ENCODE measurements at places on chromosomes 1 and 21. TPM values are rescaled to one million over a fixed set of nuclear protein-coding genes. Genes with fewer than 3 reads are reported as not detected.
A peak's percentile ranks its signal among the peaks of the same experiment; 100 is the strongest.

The PCAT6 gene
- not detected for total RNA-seq

GRCh38 chr1:84442256-84442655 is 36.8 kb upstream of the RPF1 start:
- no peak for DNase-seq

- no peak for DNase-seq
Observed at GRCh38 chr1:39919545-39919944, 17.8 kb upstream of the MYCL start.

DNA sequence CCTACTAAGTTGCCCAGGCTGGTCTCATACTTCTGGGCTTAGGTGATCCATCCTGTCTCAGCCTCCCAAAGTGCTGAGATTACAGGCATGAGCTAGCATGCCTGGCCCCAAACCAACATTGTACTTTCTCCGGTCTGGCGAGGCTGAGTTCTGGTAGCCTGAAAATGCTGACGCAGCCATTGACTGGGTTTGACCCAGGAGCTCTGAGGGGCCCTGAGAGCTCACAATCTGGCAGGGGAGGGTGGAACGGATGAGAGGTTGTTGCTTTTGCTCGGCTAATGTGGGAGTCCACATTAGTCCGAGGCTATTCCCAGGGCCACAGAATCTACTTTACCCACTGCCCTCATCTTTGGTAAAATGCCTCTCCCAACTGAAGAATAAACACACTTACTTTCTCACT is 35.1 kb upstream of the PARP1 start:
- DNase-seq: no peak

The KLHDC8A gene
- total RNA-seq: not detected

- no peak for DNase-seq
Observed at GRCh38 chr1:88441022-88441421, 243.1 kb upstream of the PKN2 start.

The ROR1 gene
- 30.4 TPM for total RNA-seq

The LRRC8B gene
- total RNA-seq: 5.7 TPM

GRCh38 chr1:221316491-221317056 is 425.3 kb downstream of the DUSP10 start:
- DNase-seq: no peak

The TRIM67 gene
- total RNA-seq: 0.06 TPM

DNA sequence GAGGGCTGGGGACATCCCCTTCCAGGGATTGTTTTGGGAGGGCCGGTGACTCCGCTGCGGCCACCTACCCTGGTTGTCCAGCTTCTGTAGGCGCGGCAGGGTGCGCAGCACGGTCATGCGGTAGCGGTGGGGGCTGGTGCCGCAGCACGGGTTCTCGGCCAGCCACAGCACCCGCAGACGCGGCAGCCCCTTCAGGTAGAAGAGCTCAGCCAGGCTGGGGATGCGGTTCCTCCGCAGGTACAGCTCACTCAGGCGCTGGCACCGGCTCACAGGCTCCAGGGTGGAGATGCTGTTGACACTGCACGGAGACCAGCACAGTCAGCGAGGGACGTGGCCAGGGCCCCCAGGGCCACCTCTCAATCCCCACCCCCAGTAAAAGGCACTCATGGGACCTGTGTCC is 6.2 kb downstream of the CFAP410 start:
- DNase-seq: no peak

The MYOG gene
- total RNA-seq: not detected

DNA sequence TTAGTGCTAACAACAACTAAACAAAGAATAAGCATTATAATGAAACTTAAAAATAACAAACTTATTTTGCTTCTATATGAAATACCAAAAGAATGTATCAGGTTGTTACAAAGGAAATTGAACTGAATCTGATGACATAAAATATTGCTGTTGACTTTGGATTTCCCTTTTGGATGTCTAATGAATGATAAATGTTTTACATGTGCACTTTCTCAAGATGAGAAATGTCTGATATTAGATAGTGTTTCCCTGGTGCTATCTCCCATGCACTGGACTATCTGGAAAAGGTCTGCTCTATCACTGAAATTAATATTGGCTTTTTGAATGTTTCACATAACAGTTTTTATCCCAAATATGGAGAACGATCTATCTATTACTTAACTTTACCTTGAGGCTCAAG is 179.9 kb downstream of the HMCN1 start:
- no peak for DNase-seq

GRCh38 chr1:183125279-183125999 is 60.6 kb upstream of the LAMC2 start:
- no peak for DNase-seq

GRCh38 chr1:2528611-2528965 is 1.5 kb downstream of the HES5 start:
- no peak for DNase-seq

The KLHL20 gene
- 28.6 TPM for total RNA-seq

The OR10J1 gene
- total RNA-seq: not detected

The GPR161 gene
- total RNA-seq: 4.0 TPM

DNA sequence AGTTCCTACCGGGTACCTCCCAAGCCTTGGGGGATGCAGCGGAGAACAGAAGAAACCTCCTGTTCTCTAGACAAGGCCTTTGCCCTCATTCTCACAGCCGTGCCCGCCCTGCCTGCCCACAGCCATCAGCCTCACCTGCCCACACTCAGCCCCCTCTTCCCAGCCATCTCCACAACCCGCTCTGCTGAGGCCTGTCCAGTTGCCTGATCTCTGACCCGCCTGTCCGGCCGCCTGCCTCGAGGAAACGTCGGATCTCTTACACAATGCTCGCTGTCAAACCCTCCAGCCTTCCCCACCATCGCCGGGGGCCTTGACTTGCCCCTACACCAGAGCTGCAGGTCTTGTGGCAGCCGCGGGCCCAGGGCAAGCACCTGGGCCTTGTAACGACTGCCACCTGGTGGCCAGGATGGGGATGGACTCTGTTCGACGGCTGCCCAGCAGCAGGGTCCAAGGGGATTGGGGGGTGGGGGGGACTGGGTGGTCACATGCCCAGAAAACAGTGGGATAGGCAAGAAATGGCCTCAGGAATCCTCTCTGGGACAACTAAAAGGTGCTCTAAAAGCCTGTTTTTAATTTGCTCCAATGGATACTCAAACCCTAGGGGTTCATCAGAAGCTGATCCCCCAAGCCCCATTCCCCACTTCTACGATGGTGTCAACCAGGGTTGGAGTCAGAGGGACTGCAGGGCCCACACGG is 31.0 kb downstream of the SLC45A1 start:
- DNase-seq: peak; percentile 59

GRCh38 chr1:52904927-52905698 is 16.4 kb downstream of the ECHDC2 start:
- DNase-seq: no peak

DNA sequence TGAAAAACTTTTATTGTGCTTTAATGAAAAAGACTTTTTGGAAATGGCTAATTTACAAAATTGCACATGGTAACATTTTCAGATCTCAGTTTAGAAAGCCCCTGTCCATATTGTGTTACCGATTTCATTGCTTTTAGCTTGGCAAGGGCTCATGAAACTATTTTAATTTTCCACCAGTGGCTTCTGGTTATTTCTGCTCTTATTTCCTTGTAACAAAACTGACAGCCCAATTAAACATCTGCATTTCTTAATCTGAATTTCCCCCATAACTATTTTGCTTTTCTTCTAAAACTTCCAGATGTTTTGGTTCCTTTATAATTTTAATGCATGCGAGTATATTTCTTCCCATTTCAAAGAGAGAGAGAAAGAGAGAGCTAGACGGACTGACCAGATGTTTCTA is 264.8 kb downstream of the PTPRC start:
- DNase-seq: no peak

GRCh38 chr1:159030877-159031447 is 21.3 kb downstream of the IFI16 start:
- no peak for DNase-seq

GRCh38 chr1:220189750-220190347 is 82.4 kb downstream of the RAB3GAP2 start:
- no peak for DNase-seq

The PEX19 gene
- 66.7 TPM for total RNA-seq

DNA sequence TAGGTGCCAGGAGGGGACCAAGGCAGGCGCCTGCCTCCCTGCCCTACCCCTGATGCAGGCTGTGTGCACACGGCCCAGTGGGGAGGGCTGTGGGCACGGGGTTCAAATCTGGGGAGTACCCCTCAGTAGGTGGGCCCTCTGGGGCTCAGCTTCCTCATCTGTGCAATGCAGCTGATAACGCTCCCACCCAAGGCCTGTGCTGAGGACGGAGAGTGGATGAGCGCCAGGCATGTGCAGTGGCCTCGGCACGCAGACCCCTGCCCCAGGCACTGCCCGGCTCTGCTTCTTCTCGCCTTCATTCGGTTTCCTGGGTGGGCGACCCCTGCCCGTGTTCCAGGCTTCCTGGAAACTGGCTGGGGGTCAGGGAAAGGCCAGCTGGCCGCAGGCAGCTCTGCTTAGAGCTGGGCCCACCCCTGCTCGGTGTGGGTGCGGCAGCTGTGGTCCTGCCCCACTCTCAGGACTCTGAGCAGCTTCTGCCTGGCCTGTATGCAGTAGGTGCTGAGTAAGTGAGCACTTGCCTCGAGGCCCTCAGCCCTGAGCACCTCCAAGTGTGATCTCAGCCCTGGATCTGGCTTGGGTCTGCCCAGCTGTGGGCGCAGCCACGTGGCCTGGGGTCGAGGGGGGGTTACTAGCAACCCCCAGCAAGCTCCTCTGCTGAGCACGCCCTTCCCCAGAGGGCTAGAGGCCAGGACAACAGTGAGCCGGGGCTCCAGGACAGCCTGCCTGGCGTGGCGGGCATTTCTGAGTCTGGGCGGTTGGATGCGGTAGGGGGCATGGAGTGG is 11.9 kb upstream of the TNFRSF14 start:
- DNase-seq: no peak

The L1TD1 gene
- total RNA-seq: not detected

DNA sequence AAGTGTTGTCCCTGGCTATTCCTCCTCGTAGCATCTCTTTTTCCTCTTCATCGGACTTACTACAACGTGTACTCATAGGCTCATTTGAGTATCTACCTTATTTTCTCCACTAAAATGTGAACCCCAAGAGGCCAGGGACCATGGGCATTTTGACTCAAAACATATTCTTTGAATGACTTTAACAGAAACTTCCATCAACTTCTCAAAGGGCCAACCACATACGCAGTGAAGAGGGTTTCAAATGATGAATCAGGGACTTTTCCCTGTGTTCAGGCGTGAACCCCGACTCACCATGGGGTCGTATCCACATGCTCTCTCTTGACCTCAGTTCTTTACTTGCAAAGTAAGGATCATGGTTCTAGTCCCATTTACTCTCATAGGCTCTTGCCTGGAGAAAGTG is 20.2 kb upstream of the GPR137B start:
- DNase-seq: no peak

GRCh38 chr1:111441573-111442192 is 7.4 kb downstream of the WDR77 start:
- no peak for DNase-seq

The MAP1LC3C gene
- total RNA-seq: 41.6 TPM

The SPATA46 gene
- total RNA-seq: not detected

- no peak for DNase-seq
Observed at GRCh38 chr1:41802532-41803501, 115.9 kb downstream of the HIVEP3 start.

DNA sequence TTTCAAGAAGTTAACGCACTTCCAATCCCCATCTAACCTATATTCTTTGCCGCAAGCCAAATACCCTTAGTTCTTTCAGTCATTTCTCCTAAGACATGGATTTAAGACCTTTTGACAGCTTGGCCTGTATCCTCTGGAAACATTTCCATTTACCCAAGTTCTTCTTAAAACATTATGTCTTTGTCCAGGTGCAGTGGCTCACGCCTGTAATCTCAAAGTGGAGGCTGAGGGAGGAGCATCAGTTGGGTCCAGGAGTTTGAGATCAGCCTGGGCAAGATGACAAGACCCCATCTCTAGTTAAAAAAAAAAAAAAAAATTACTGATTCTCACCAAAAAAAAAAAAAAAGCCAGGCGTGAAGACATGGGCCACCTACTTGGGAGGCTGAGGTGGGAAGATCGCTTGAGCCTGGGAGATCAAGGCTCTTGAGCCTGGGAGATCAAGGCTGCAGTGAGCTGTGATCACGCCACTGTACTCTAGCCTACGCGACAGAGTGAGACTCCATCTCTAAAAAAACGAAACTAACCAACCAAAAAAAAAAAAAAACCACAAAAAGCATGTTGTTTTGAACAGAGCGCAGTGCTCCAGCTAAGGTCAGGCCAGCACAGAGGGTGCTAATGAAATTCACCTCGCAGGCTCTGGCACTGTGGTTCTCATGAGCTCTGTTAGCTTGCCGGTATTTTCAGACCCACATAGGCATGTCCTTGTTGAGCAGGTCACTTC is 36.0 kb downstream of the NUAK2 start:
- DNase-seq: no peak

The NPR1 gene
- total RNA-seq: 133 TPM

GRCh38 chr1:94994805-94995204 is 67.9 kb upstream of the CNN3 start:
- DNase-seq: no peak

GRCh38 chr1:241419986-241420385 is 63.0 kb upstream of the RGS7 start:
- no peak for DNase-seq

The KIRREL1 gene
- total RNA-seq: 81.6 TPM

DNA sequence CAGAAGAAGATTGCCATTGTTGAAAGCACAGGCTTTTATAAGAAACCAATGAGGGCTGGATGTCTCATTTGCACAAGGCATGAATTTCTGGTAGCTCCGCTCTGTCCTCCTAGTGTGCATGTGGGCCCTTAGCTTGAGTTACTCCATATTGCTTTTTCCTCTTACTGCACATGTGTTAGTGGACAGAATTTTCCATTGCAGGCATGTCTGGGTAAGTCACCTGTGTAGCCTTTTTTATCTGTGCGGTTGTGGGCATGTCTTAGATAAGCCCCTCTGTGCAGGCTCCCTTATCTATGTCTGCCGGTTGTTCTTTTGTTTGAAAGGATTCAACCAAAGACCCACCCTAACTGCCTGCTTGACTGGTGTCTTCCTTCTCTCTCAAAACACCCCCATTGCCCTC is 7.2 kb upstream of the CLCA1 start:
- DNase-seq: no peak

GRCh38 chr1:183197762-183198161 is 11.7 kb downstream of the LAMC2 start:
- no peak for DNase-seq

GRCh38 chr1:6267686-6268322 is 6.9 kb upstream of the GPR153 start:
- DNase-seq: no peak
